ENCODE measurements at places on chromosomes 16 and 17.
A peak's percentile ranks its signal among the peaks of the same experiment; 100 is the strongest.

DNA sequence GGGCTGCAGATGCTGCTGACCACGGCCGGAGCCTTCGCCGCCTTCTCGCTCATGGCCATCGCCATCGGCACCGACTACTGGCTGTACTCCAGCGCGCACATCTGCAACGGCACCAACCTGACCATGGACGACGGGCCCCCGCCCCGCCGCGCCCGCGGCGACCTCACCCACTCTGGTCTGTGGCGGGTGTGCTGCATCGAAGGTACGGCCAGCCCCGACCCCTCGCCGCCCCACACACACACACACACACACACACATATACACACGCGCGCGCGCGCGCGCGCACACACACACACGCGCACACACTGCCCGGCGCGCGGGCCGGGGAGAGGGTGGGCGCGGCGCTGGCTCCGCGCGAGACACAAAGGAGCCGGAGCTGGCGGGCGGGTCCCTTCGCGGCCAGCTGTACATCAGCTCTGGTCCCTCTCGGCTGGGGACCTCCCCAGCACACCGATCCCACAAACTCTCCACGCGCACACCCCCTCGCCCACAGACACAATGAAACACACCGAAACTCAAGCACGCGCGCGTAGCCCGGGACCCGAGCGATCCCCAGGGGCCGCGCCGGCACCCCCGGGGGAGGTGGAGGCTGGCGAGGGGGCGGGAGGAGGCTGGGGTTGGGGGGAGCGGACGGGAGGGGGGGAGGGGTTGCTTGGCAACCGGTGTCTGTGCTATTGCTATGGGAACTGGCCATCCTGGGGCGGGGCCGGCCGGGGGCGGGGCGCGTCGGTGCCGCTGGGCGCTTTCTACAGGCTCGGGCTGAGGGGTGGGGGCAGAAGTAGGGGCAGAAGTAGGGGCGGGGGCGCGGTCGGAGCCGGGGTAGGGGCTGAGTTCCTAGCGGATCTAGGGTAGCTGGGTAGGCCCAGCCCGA, 658 bp downstream of the CACNG4 start:
- DNase-seq, result peak; percentile 99

DNA sequence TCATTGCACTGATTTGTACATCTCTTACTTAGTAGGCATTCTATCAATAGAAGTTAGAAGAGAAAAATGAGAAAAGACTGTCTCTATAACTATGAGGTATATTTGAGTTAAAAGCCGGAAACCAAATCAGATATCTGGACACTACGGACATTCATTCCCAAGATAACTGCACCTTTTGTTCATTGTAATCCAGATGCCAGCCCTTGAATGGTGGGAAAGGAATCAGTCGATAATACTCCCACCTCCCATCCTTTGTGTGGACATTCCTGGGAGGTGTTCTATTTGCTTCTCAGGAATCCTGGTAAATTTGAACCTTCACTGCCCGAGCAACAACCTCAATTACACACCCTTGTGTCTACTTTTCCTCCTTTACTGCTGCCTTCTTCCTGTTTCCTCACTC, 225.2 kb downstream of the CHD9NB start:
- DNase-seq, result no peak

DNA sequence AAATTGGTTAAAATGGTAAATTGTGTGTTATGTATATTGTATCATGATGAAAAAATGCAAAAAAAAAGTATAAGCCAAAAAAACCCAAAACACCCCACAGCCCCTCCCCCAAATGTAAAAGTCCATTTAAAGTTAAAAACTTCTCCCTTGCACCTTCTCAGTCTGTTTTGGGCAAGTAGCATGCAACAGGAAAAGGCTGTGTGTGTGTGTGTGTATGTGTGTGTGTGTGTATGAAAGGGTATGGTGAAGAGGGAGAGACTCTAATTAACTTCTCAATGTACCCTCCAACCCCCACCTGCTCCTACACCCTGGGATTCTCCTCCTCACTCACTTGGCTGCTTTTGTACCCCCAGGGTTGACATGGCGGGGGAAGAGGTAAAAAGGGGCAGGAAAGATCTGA, 9.2 kb upstream of the GGT6 start:
- no peak for DNase-seq

- no peak for DNase-seq
Observed at GRCh38 chr17:22516861-22517636, 824.7 kb downstream of the KCNJ18 start.

DNA sequence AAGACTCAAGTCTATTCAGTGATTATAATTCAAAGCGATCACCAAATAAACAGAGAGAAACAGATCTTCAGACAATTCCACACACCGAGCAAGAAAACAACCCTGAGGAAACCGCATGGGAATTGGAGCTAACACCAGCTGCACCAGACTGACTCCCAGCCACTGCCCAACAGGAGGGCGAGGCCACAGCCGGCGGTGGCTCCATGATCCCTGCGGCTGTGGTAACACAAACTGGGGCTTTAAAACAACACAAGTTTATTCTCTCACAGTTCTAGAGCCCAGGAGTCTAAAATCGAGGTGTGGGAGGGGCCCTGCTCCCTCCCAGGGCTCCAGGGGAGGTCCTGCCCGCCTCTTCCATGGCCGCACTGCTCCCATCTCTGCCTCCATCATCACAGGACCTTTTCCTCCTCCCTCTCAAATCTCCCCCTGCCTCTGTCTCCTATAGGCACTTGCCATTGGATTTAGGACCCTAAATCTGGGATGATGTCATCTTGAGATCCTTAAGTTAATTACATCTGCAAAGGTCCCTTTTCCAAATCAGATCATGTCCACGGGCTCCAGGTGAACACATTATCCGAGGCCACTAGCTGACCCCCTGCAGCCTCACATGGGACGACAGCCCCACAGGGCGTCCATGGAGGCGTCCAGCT, 9.7 kb upstream of the HEXD start:
- no peak for DNase-seq

DNA sequence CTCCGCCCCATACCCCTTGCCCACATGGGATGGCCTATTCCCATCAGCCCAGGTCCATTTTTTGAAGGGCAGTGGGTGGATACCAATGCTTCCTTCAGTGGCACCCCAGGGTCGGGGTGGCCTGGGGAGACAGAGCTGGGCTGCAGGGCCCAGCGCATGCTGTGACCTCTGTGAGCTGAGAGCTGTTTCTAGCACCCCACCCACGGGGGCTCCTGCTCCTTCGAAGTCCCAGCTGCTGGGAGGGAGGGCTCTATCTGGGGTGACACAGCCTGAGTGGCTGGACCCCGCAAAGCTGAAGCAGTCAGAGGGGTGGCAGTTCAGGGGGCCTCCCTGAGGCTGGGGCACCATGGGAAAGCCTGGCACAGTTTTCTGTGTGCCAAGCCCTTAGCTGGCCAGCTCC, 10.7 kb downstream of the PAM16 start:
- DNase-seq, result no peak

DNA sequence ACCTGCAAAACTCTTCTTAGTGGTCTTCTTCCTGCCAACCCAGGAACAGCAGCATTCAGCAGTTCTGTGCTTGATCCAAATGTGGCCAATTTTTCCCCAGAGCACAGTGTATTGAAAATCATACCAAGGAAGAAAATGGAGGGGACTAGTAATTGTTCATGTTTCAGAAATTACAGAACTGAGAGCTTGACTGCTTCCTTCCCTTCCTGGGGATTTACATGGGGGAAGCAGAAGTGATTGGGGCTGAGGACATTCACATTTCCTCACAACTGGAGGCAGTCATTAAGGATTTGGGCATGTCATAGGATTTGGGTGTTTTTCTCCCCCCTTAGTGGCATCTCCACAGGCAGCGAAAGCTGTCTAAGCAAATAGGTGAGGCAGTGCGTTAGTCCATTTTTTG, 19.7 kb downstream of the CIITA start:
- no peak for DNase-seq

DNA sequence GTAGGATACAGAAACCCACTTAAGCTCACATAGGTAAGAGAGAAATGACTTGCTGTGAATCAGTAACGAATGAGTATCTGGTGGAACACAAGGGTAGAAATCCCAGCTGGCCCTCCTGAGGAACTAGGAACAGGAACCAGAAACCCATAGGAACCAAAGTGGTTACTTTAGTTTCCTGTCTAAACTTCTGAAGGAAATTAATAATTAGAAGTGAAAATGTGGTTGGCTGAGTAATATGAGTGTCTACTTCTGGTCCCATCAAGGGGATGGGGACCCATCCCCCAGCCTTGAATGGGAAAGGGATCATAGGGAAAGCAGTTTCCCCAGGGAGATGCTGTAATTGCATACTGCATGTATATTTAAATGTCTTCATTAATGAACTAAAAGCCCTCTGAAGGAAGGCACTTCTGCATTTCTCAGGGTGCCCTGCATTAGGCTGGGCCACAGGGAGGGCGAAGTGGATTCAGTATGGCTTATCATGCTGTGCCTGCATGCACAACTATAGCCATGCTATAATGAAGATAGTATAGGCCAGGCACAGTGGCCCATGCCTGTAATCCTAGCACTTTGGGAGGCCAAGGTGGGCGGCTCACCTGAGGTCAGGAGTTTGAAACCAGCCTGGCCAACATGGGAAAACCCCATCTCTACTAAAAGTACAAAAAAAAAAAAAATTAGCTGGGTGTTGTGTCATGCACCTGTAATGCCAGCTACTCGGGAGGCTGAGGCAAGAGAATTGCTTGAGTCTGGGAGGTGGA, 45.6 kb downstream of the CYB5B start:
- no peak for DNase-seq

DNA sequence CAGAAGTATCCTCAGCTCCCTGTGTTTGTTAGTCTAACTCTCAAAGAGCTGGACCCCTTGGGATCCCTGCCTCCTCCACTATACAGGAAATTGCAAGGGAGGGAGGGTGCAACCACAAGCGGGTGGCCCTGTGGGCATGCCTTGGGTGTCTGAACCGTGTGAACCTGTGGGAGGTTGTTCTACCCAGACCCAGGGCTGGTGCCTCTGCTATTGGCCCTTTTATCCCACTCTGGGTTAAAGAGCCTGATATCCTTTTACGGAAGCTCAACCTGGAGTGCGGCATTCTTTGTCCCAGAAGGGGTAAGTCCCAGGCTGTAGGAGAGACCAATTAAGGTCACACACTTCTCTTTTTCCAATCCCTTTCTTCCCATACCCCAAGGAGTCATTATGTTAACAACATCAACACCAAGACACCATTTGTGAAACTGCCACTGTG, 53.4 kb downstream of the ARSG start:
- no peak for DNase-seq

DNA sequence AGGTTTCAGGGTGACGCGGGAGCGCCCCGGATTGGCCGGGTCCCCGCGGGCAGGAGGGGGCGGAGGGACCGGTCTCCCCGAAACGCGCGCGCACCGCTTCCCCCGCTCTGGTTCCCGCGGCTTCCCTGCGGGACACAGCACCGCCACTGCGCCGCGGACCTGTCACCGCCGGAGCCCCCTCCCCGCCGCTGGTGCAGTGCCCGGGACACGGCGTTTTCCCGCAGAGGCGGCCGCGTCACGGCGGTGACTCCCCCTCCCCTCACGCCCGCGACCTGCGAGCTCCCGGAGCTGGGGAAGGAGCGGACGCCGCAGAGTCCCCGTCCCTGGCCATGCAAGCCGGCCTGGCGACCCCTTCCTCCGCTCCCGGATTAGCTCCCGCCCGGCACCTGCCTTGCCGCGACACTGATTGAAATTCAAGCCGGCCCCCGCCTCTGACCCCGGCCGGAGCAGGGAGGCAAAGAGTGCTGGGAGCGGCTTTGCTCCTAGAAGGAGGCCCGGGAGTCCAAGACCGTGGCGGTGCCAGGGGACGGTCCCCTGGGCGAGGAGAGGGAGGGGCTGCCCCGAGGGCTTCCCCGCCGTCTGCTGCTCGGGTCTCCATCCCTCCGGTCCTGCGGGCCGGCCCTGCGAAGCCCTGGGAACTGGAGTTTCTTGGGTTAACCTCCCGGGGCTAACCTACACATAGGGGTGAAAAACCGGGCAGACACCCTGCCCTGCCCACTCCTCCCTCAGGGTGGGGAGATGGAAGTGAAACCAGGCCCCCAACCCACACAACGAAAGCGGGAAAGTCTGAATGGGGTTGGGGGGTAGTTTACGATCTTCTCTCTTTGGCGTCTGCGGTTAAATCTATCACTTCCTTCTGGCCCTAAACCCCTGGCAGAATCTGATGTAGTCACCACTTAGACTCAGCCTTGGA, 1.0 kb downstream of the RHBDL3 start:
- DNase-seq, result peak; percentile 79

GRCh38 chr16:52912565-52913173, 140.0 kb downstream of the CHD9NB start:
- DNase-seq, result peak; percentile 55

- no peak for DNase-seq
Observed at GRCh38 chr17:16383772-16384287, 2.9 kb downstream of the UBB start.

DNA sequence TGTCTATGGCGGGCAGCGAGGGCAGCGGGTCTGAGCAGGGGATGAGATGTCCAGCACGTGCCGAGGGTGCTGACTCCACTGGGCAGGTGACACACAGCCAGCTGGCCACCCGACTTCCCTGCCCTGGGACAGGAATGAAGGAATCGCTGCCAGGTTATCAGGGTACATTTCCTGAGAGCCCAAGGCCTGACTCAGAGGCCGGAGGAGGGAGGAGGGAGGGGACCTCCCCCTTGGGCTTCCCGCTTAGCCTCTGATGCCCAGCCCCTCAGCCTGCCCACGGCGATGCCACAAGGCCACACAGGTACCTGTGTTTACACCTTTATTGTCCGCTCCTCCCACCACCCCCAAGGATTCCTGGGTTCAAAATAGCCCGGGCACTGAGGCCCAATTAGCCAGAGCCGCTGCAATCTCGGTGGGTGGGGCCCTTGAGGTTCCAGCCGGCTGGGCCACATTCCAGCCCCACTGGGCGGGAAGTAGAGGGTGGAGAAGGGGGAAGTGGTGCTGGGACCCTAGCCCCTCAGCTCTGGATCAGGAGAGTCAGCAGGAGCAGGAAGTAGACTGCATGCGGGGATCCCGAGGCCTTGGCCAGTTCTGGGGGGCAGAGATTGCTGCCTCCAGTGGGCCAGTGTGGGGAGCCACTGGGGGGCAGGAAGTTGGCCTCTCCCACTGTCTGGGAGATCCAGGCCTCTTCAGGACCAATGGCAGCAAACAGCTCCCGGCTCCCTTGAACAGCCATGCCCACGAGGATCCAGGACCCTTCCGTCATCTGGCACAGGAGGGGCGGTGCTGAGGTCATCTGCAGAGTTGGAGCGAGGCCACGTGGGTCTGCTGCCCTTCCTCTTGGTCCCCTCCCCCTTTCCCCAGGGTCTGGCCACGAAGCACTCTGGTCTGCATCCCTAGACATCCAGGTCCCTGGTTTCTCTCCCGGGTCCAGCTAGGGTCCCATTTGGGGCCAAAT, 3.4 kb upstream of the PRSS8 start:
- DNase-seq, result peak; percentile 47

- no peak for DNase-seq
Observed at GRCh38 chr16:51849715-51850114, 697.2 kb downstream of the TOX3 start.

GRCh38 chr16:84593825-84594724, 23.8 kb downstream of the COTL1 start:
- DNase-seq, result peak; percentile 58

GRCh38 chr16:81275795-81276194, 37.3 kb downstream of the BCO1 start:
- no peak for DNase-seq

GRCh38 chr17:37781451-37781850, 36.6 kb upstream of the HNF1B start:
- no peak for DNase-seq

- peak; percentile 66 for DNase-seq
Observed at GRCh38 chr17:29625037-29625750, 2.5 kb upstream of the CORO6 start.

Data from SK-N-SH (cell line).